ENCODE measurements at places on chromosomes 6 and 20.

GRCh38 chr20:56447227-56447626 lies 21.2 kb upstream of the RTF2 start:
- no peak for DNase-seq

GRCh38 chr6:142940487-142940886 lies 4.5 kb downstream of the HIVEP2 start:
- no peak for DNase-seq

- no peak for DNase-seq
Measured at GRCh38 chr20:62162765-62163484, 19.4 kb downstream of the SS18L1 start.

GRCh38 chr20:35474303-35474871 lies 19.0 kb downstream of the CEP250 start:
- no peak for DNase-seq

DNA sequence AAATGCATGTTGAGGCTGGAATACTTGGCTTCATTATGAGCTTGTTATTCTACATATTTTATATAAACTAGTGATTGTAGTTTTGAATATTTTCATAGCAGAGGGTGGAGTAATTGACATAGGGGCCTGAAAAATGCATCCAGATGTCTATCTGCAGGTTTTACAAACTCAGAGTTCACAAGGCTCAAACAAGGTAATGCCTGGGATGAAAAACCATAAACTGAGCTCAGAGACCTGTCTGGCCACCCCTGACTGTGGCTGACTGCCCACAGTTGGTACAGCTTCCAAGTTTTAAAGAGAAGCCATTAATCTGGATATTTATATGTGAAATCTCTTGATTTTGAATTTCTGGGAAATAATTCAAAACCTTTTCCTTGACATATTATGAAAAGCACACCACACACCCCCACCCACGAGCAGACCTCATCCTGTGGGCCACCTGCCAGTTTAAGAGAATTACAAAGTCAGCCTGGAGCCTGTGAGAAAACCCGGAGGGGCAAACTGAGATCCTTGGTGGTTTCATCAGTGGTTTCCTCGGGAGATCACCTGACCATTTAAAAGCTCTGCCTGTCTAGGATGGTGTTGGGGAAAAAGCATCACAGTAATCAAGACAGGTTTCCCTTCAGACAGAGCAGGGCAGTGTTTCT lies 230.1 kb downstream of the SAMD5 start:
- DNase-seq, result no peak

GRCh38 chr20:21395666-21396598 lies 1.4 kb downstream of the NKX2-4 start:
- DNase-seq, result no peak

DNA sequence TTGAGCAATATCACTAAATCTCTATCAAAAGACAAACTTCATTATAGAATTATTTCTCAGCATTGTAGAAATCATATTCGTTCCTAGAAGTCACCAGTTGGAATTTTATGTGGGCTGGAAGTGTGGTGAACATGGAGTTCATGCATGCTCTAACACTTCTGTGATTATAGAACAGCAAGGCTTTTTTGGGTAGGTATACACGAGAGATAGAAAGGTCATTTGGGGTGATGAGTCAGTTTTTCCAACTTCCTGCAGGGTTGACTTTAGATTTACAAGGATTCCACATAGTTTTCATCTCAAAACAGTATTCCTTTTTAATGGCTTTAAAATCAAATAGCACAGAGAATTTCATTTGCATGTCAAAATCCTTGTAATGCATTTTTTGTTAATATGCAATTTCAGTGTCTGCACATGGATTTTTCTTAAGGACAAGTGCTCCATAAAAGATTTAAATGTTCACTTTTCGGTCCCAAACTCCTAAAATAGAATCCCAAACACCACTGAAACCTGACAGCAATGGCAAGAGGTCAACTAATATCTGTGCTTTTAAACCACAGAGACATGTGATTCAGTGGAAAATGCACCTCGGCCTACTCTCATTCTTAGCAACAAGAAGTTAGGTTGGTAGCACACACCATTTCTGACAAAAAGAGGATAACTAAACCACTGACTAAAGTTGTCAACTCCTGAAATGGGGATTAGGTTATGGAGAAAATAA lies 211.0 kb downstream of the MOXD1 start:
- no peak for DNase-seq

- DNase-seq, result no peak
Measured at GRCh38 chr20:23584434-23585199, 16.3 kb upstream of the CST9L start.

- DNase-seq, result no peak
Measured at GRCh38 chr6:109939654-109940053, 38.5 kb upstream of the GPR6 start.

DNA sequence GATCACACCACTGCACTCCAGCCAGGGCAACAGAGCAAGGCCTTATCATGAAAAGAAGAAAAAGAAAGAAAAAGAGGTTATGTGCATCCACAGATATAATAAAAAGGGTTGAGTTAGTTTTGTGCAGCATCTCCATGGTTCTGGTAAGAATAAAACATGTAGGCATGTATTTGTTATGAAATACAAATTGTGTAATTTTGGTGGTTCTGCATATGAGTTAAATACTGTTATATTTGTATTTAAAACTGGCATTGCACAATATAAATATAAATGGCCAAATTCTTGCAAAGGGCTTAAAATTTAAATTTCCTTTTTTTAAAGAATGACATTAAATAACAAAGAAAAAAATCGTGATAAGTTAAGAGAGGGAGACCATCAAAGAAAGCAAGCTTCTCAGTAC lies 159.1 kb upstream of the PREP start:
- no peak for DNase-seq

- peak; percentile 39 for DNase-seq
Measured at GRCh38 chr20:2172305-2173175, 70.9 kb downstream of the STK35 start.

- DNase-seq, result no peak
Measured at GRCh38 chr6:104409913-104410312, 449.8 kb downstream of the HACE1 start.
